ENCODE measurements at places on chromosomes 6 and 20.

- no peak for DNase-seq
Measured at GRCh38 chr20:59814840-59815340, 118.5 kb downstream of the SYCP2 start.

DNA sequence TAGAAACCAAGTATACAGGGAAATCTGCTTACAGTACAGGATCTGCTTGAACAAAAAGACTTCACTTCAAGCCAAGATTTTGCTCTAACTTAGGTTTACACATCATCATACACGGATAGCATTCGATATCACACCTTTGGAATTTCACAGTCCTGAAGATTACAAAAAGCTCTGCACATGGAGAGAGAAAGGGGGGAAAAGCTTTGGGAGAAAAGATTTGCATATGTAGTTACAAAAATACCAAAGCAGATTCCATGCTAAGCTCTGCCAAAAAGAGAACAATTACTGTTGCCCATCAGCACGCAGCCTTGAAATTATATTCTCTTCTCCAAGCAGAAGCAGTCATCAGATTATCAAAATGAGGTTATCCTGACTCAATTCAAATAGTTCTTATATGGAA is 62.0 kb downstream of the HIVEP2 start:
- no peak for DNase-seq

DNA sequence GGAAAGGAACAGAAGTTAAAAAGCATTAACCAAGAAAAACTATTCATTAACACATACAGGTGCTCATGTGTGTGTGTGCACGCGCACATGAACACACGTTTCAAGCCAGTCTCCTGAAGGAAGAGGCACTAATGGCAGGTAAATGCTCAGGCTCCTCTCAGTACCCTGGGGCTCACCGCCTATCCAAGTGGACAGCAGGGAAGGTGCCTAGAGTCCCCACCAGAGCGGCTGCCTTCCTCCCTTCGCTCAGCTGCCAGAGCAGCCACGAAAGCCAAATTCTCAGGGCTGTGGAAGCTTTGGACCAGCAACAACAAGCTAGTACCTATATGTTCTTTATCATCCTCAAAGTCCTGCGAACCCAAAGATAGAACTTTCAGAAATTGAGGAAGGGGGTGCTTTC is 42.6 kb downstream of the PLCG1 start:
- DNase-seq, result no peak

GRCh38 chr6:37589198-37589597 is 89.5 kb upstream of the CCDC167 start:
- DNase-seq, result no peak

DNA sequence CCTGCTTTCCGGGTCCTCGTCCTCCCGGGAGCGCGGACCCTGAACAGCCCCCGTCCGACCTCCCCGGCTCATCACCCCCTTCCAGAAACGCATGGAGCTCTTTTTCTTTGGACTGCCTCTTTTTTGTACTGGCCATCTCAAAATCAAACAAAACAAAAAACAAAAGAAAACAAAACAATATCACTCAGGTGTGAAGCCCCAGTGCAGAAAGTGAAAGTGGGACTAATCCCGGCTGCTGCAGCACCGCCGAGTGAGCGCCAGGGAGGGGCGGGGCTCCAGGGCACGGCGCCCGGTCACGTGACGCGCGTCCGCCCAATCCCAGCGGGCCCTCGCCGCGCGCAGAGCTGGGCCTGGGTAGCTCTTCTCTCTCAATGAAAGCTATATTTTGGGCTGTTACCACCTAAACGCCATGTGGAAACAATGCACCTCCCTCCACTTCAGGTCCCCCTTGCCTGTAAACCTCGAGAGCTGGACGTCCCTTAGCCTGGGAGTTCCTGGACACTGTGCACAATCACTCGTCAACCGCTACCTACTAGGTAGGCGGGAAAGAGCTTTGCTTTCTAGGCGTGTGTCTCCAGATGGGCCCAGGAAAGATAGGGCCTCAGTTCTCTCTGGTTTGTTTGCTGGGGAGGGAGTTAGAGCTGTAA is 93.7 kb upstream of the PRDM1 start:
- peak; percentile 84 for DNase-seq

DNA sequence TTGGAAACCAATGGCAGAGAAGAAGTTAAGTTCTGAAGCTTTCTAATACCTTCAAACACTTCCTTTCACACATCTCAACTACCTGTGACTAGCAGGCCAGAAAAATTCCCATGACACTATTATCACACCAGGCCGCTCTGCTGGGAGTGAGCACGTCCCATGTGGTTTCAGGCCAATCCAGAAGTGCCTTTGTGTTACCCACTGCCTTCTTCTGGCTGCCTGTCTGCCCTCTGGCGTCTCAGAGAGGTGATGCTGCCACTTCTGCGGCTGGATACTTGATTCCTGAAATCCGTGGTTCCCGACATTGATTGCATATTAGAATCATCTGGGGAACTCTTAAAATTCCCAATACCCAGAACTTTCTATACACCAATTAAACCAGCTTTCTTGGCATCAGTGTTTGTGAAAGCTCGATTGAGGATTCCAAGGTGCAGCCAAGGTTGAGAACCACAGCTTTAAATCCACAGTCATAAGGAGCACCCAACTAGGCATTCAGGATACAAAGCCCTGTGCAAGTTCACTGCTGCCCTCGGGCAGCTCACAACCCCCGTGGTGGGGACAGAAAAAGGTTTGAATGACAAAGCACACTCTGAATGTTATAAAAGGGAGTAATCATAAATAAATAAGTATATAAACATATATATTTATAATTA is 65.6 kb downstream of the STMND1 start:
- DNase-seq, result no peak

GRCh38 chr20:54356801-54357200 is 118.6 kb upstream of the DOK5 start:
- no peak for DNase-seq

DNA sequence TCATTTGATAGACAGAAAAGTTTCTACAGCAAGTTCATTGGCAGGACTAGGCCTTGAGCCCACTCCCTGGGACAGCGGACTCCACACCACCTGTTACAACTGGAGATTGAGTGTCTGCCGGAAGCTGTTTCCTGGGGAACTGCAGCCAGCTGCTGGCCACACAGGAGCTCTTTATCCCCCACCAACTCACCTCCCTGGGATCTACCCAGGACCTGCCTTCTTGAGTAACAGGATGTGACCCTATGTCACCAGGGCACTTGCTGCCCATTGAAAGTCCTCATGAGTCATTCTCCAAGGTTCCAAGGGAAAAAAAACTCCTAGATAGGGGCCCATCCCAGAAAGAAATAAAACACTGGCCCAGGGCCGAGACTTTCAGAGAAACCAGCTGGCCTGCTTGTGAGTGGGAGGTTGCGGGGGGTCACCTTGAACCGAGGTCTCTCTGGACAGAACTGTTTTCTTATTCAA is 37.4 kb upstream of the SLC9A8 start:
- peak; percentile 33 for DNase-seq

GRCh38 chr6:141470810-141471209 is 661.9 kb upstream of the GJE1 start:
- no peak for DNase-seq

- no peak for DNase-seq
Measured at GRCh38 chr6:16048221-16048620, 80.7 kb upstream of the MYLIP start.

DNA sequence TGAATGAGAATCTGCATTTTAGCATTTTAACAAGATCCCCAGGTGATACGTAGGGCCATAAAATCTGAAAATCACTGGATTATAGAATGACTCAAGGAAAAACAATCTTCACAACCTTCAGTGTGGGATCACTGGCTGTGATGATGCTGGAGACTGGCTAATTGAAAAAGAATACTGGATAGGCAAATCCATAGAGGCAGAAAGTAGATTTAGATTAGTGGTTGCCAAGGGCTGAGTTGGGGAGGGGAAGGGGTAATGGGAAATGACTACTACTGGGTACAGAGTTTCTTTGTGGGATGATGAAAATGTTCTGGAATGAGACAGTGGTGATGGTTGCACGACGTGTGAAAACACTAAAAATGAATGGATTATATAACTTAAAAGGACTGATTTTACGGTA is 84.1 kb downstream of the CDK19 start:
- no peak for DNase-seq

Measured in left renal cortex interstitium (tissue), 4 donors.